ENCODE measurements at places on chromosomes 2 and 18. TPM values are rescaled to one million over a fixed set of nuclear protein-coding genes. Genes with fewer than 3 reads are reported as not detected.

GRCh38 chr18:39838831-39839230, 2116.2 kb upstream of the PIK3C3 start:
- DNase-seq, result no peak

DNA sequence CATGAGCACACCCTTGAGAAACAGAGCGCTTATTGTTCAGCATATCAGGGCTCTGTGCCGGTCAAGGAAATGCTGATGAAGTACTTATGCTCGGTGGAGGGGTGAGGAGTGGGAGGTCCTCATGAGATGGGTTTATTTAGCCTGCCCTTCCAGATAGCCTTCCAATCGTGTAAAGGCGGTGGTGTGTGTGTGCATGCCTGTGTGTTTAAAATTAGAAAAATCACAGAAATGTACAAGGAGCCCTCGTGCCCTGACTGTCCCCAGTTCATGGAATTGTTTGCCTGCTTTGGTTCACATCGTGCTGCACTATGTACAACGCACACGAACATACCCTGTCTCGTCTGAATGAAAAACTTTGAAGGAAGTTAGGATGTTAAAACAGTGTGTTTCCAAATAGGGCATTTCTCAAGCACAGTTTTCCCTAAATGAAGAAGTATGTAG, 158.6 kb downstream of the AQP4 start:
- DNase-seq, result no peak

- no peak for DNase-seq
These were observed 72.4 kb upstream of the YWHAQ start for GRCh38 chr2:9703085-9703678.

DNA sequence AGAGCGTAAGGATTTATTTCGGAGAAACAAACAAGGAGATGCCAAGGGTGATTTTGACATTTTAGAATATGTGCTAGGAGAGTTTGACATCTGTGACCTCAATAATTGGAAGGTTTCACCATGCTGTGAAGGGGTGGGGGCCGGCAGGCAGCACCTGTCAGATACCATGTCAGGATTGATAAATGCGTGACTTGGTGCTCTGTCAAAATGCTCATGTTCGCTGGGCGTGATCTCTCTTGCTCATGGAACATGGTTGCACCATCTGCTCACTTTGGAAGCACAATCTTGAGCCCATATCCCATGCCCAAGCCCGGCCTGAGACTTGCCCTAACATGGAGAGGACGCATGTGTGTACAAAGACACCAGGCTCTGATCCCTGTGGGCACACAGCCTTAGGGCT, 347.6 kb downstream of the RNF144A start:
- no peak for DNase-seq

DNA sequence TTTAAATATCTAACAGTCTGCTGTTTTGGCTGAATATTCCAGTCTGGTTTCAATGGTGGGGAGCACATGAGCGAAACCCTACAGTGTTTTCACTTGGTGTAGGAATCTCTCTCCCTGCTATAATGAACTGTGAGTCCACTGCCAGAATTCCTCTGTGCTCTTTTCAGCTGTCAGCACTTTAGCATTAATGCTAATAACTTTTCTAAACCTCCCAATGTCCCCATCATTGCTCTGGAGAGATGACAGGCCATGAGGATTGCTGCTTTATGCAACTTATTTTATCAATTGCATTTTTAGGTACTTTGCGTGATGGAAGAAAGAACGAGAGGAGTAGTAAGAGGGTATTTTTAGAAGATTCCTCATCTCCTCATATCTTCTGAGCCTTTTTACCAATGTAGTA, 25.3 kb downstream of the STK39 start:
- no peak for DNase-seq

DNA sequence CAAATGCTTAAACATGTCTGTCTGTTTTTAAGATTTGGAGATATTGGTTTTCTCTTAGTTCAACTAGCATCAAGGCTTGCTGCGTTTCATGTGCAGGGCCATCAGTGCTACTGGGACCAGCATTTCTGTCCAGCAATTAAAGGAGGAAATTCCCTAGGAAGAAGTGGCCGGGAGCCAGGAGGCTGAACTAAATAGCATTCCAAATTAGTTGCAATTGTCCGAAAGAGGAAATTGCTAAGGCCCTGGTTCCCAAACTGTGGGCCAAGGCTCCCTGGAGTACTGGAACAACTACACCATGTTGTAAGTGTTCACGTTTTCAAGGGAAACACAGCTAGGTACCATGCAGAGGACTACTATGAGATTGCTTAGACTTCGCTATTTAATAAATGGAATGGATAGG, 257.9 kb downstream of the PTPRM start:
- no peak for DNase-seq

DNA sequence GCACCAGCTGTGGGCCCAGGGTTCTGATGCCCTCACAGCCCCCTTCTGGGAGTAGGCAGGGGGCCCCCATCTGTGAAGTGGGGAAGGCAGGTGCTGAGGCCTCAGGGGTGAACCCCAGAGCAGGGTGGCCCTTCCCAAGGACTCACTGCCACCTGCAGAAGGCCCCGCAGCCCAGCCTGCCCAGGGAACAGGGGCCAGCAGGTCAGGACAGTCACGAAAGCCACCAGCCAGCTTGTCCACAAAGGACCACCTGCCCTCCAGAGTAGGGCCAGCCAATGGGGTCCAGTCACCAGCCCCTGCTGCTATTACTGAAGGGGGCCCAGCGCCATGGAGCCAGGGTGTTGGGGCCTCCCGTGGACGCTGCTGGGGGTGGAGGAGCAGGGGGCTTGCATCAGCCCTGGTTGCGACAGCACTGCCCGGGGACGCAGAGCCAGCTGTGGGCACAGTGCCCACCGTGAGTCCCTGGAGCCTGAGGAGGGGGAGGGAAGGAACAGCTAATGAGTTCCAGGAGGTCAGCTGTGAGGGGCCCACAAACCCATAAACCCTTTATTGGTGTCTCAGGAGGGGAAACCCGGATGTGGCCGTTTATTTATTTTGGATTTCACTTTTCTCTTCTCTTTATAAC, 11.5 kb upstream of the SNED1 start:
- no peak for DNase-seq

DNA sequence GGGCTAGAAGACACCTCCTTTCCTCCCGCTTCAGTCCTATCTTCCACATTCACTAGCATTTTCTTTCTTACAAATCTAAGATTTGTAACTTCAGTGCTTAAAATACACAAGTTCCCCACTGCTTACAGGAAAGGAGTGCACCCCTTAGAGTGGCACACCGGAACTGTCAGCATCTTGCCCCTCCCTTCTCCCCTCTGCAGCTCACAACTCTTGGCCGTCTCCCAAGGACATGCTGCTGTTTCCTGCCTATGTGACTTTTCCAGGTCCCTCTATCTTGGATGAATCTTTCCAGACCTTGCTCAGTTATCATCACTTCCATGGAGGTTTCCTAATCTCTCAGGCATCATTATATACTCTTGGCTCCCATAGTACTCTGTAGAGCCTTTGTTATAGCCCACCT, 334.8 kb downstream of the CELF4 start:
- DNase-seq, result no peak

GRCh38 chr2:144015036-144015435, 504.9 kb downstream of the ZEB2 start:
- no peak for DNase-seq

DNA sequence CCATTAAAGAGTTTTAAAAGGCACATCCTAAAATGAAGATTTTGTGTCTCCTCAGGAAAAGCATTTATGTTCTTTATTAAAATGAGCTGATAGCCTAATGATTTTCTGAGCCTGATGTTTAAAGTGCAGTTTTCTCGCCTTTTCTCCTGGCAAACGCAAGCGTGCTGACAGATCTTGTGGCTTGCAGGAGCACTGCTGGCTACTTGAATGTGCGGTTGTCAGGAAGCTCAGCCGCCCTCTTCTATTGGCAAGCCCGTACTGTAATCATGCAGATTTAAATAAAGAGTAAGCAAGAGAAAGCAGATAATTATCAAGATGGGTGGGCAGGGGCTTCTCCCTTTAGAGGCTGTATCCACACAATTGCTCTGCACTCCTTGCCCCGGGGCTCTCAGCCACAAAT, 139.5 kb upstream of the SPHKAP start:
- DNase-seq, result no peak

DNA sequence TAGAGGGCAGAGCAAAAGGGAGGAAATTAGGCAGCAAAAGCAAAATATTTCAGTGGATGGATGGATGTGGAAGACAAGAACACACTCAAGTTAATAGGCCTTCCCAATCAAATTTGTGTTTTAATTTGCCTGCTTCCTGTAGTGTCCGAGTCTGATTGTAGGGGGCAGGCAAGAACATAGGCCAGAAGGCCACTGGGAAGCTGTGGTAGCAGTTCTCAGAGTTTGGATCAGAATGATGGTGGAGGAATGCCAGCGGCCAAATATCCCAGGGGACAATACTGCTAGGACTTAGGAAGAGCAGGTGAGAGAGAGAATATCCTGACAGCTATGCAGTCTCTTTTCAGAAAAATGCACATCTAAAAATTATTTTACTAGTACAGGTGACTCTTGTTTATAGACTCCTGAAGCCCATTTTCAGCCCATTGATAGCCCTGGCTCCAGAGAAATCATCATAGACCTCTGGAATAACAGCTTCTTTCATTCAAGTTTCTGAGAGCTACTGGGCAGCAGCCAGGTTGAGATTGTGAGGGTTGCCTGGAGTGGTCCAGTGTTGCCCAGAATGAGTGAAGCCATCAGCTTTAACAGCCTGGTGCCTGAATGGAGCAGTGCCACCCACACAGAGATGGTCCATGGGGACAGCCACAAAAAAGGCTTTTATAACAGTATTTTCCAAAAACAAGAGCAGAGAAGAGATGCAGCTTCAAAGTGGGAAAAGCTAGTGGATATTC, 19.1 kb upstream of the SERPINE2 start:
- no peak for DNase-seq

- no peak for DNase-seq
These were observed 105.4 kb upstream of the TLK1 start for GRCh38 chr2:171266102-171266501.

DNA sequence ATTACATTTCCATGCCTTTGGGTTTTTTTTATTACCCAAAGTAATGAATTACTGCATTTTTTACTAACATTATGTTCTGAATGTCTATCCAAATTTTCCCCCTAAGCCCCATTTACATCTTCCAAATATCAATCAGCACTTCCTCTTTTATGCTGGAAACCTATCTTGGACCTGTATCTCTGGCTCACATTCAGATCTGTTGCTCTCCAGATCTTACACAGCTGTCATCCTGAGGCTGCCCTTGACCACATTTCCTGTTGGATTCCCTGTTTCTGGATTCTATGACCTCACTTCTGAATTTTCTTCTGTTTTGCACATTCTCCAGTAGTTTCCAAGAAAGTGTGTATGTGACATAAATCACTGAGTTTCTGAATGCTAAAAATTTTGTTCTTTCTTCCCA, 146.7 kb downstream of the PDE1A start:
- no peak for DNase-seq

DNA sequence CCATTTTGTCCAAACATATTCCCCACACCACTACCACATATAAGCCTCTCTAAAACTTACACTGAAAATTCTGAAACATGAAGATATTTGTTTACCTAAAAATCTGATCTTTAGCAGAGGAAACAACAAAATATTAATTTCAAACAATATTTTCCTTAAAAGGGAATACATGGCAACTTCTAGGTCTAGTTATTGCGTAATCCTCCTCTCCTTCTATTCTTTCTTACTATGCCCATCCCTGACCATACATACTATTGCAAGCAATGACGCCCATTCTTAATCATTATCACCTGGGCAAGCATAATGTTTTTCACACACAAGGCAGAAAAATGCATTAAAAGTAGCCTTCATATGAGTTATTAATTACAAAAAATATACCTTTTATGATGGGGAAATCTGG, 372.6 kb downstream of the ZEB2 start:
- DNase-seq, result no peak

DNA sequence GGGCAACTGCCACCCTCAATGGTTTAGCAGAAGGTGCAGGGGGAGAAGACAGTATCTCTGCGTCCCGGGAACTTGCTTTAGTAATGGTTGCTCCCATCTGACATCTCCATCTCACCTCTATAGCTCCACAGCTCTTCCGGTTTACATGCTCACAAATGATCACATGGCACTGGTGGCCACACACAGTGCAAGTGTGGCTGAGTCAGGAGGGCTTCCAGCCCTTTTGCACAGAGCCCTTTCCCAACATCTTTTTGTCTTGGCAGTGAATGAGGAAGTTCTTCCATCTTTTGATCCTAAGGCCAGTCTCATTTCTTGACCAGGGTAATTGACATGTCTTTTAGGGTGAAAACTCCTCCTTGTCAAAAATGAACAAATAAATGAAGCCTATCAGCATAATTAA, 347.7 kb downstream of the LPIN1 start:
- no peak for DNase-seq

GRCh38 chr2:164066095-164066494, 330.3 kb upstream of the FIGN start:
- no peak for DNase-seq

- DNase-seq, result no peak
These were observed 286.9 kb upstream of the NXPH2 start for GRCh38 chr2:139067072-139067471.

DNA sequence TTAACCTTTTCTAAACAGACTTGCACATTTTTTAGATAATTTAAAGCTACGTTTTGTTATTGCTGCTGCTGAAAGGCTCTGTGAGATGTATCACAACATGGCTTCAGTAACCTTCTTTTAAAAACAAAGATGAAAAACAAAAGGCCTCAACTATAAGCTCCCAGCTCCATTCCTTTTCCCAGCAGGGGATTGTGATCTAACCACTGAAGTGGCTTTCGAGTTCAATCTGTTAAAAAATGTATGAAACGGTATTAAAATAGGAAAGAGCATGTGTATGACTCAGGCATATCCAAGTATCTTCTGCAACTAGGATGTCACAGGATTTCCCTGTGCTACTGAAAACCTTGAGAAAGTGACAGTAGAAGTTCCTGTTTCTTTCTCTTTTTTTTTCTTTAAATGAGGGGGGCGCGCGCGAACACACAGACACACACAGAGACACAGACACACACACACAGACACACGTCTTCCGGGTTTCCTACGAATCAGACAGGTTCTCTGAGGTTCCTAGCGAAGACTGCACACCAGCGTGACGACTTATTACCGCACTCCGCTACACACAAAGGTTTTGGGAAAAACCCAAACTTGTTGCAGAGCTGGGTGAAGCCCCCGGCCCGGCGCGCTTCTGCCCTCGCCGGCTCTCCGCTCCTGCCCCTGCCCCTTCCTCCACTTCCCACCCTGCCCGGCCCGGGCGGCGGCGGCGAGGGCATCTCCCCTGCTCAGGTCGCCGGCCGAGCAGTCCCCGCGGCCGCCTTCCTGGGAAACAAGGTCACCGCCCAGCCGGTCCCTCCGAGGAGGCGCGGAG, 86.8 kb downstream of the RBMS1 start:
- DNase-seq, result no peak

- DNase-seq, result no peak
These were observed 1.7 kb downstream of the STAM2 start for GRCh38 chr2:152173831-152174230.

GRCh38 chr2:235049719-235050118, 97.9 kb downstream of the SH3BP4 start:
- no peak for DNase-seq

FAM98A gene
- total RNA-seq, result 75.0 TPM

AGXT gene
- total RNA-seq, result 0.19 TPM

CMPK2 gene
- total RNA-seq, result 3.9 TPM

YWHAQ gene
- total RNA-seq, result 283 TPM

POTEI gene
- 0.11 TPM for total RNA-seq

MXD1 gene
- total RNA-seq, result 5.5 TPM

C2orf15 gene
- total RNA-seq, result 1.1 TPM

IL36RN gene
- not detected for total RNA-seq

THAP4 gene
- total RNA-seq, result 55.0 TPM

TM4SF20 gene
- not detected for total RNA-seq

RGPD8 gene
- 6.5 TPM for total RNA-seq
